ENCODE measurements at places on chromosomes 1 and 21. TPM values are rescaled to one million over a fixed set of nuclear protein-coding genes. Genes with fewer than 3 reads are reported as not detected.

PFDN2 gene
- total RNA-seq = 44.6 TPM

H3-3A gene
- total RNA-seq = 259 TPM

OPTC gene
- total RNA-seq = not detected

GBP4 gene
- 8.2 TPM for total RNA-seq

PDC gene
- not detected for total RNA-seq

SYT2 gene
- total RNA-seq = not detected

SHE gene
- total RNA-seq = 19.6 TPM

OR6K3 gene
- total RNA-seq = not detected

SYT6 gene
- not detected for total RNA-seq

NMNAT2 gene
- total RNA-seq = 2.4 TPM

DPT gene
- total RNA-seq = 38.6 TPM

CMPK1 gene
- 76.4 TPM for total RNA-seq

- no peak overlapping the region for H3K4me3 ChIP-seq
- no peaks in the 10 kb centered on the region for H3K36me3 ChIP-seq
- DNase-seq = no peak
Measured at GRCh38 chr1:25054526-25055323, 124.6 kb upstream of the RUNX3 start.

GRCh38 chr21:29640080-29640508 lies 299.7 kb downstream of the GRIK1 start:
- no peak overlapping the region for H3K27ac ChIP-seq
- DNase-seq = no peak
- H3K27me3 ChIP-seq = no peaks in the 10 kb centered on the region
- no peaks in the 10 kb centered on the region for H3K36me3 ChIP-seq

DNA sequence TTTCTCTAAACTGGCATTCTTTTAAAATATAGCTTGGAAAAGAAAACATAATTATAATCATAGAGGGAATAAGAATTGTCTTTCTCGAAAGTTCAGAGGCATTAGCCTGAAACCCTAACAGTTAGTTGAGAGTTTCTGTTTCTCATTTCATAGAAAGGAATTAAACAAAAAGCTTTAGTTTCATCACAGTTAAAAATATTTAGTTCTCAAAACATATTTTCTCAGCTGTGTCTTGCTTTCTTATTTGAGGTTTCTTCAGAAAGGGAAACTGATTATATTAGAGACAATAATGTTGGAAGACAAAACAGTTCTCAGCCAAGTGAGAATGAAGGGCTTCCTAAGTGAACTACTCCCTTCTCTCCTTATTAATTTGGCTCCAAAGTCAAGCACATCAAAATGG lies 75.4 kb upstream of the C1orf105 start:
- H3K4me3 ChIP-seq = no peak overlapping the region
- peak overlapping the region; percentile 55 for H3K27ac ChIP-seq
- no peak for DNase-seq
- no peaks in the 10 kb centered on the region for H3K36me3 ChIP-seq
- H3K27me3 ChIP-seq = no peaks in the 10 kb centered on the region

- H3K36me3 ChIP-seq = no peaks in the 10 kb centered on the region
- no peak overlapping the region for H3K27ac ChIP-seq
- DNase-seq = no peak
- no peaks in the 10 kb centered on the region for H3K27me3 ChIP-seq
Measured at GRCh38 chr1:70674941-70675685, 264.0 kb downstream of the CTH start.

- H3K4me3 ChIP-seq = no peak overlapping the region
- no peaks in the 10 kb centered on the region for H3K4me1 ChIP-seq
- H3K27me3 ChIP-seq = peaks cover 16% of the 10 kb centered on the region
- no peak for DNase-seq
- H3K27ac ChIP-seq = no peak overlapping the region
Measured at GRCh38 chr1:234144901-234145300, 228.4 kb upstream of the COA6 start.

GRCh38 chr1:178928976-178929375 lies 58.1 kb upstream of the ANGPTL1 start:
- DNase-seq = no peak
- H3K4me3 ChIP-seq = no peak overlapping the region
- H3K36me3 ChIP-seq = no peaks in the 10 kb centered on the region
- no peaks in the 10 kb centered on the region for H3K27me3 ChIP-seq
- no peak overlapping the region for H3K27ac ChIP-seq
- peaks cover 26% of the 10 kb centered on the region for H3K4me1 ChIP-seq

DNA sequence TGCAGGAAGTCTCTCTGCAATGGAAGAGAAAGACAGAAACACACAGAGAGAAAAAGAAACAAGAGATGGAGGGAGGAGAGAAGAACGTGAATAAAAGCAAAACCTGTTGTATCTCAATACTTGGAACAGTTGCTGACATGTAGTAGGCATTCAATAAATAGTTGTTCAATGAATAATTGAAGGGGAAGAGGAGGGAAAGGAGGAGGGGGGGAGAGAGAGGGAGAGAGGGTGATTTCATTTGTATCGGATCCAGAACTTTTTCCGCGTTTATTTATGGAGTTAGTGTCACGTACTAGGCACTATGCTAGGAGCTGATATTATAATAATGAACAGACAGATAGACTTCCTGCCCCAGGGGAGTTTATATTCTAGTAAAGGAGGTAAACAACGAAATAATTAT lies 144.1 kb downstream of the OMA1 start:
- DNase-seq = no peak
- peaks cover 24% of the 10 kb centered on the region for H3K4me1 ChIP-seq
- H3K27me3 ChIP-seq = no peaks in the 10 kb centered on the region
- no peaks in the 10 kb centered on the region for H3K36me3 ChIP-seq

GRCh38 chr21:44838039-44838895 lies 20.4 kb upstream of the SUMO3 start:
- no peaks in the 10 kb centered on the region for H3K36me3 ChIP-seq
- no peaks in the 10 kb centered on the region for H3K27me3 ChIP-seq
- DNase-seq = no peak
- H3K27ac ChIP-seq = no peak overlapping the region
- H3K4me3 ChIP-seq = no peak overlapping the region

- H3K36me3 ChIP-seq = no peaks in the 10 kb centered on the region
- peaks cover 12% of the 10 kb centered on the region for H3K4me1 ChIP-seq
- H3K27me3 ChIP-seq = peaks cover 3% of the 10 kb centered on the region
- H3K27ac ChIP-seq = no peak overlapping the region
- H3K4me3 ChIP-seq = no peak overlapping the region
Measured at GRCh38 chr1:230342019-230342418, 84.1 kb downstream of the PGBD5 start.

GRCh38 chr1:17014671-17015567 lies 3.2 kb upstream of the ATP13A2 start:
- H3K27me3 ChIP-seq = no peaks in the 10 kb centered on the region
- no peak overlapping the region for H3K4me3 ChIP-seq

GRCh38 chr1:64004451-64005025 lies 198.9 kb upstream of the UBE2U start:
- H3K36me3 ChIP-seq = no peaks in the 10 kb centered on the region
- no peak overlapping the region for H3K27ac ChIP-seq
- no peak for DNase-seq
- no peaks in the 10 kb centered on the region for H3K27me3 ChIP-seq
- no peak overlapping the region for H3K4me3 ChIP-seq

DNA sequence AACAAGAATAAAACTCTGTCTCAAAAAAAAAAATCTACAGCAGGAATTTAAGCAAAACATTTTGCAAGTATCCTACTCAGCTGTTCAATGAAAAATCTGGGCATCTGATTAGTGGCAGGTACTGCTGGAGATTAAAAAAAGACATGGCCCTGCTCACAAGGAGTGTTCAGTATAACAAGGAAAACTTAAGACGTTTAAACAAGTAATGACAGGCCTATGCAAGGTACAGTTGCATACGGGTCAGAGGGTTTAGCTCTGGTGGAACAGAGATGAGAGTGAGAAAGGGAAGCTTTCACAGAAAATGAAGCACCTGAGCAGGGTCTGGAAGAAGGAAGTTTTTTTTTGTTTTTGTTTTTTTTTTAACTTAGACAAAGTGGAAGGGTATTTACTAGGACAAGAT lies 23.0 kb downstream of the SNRNP40 start:
- H3K36me3 ChIP-seq = peaks cover 99% of the 10 kb centered on the region
- H3K27ac ChIP-seq = no peak overlapping the region
- no peak for DNase-seq
- H3K4me1 ChIP-seq = peaks cover 9% of the 10 kb centered on the region
- no peak overlapping the region for H3K4me3 ChIP-seq

GRCh38 chr1:4977701-4978100 lies 323.3 kb downstream of the AJAP1 start:
- H3K36me3 ChIP-seq = no peaks in the 10 kb centered on the region
- no peak for DNase-seq
- no peak overlapping the region for H3K27ac ChIP-seq
- no peaks in the 10 kb centered on the region for H3K4me1 ChIP-seq
- peaks cover 19% of the 10 kb centered on the region for H3K27me3 ChIP-seq

All from heart right ventricle (tissue), 16 donors.